Hindlimb muscle (tissue), 1 donor: ENCODE measurements at places on chromosomes 6 and 20. TPM values are rescaled to one million over a fixed set of nuclear protein-coding genes. Genes with fewer than 3 reads are reported as not detected.
A peak's percentile ranks its signal among the peaks of the same experiment; 100 is the strongest.

- DNase-seq = no peak
These were observed 92.5 kb downstream of the ARMC2 start for GRCh38 chr6:108940741-108941140.

GRCh38 chr6:105178110-105178509 lies 1.7 kb downstream of the POPDC3 start:
- DNase-seq = no peak

DNA sequence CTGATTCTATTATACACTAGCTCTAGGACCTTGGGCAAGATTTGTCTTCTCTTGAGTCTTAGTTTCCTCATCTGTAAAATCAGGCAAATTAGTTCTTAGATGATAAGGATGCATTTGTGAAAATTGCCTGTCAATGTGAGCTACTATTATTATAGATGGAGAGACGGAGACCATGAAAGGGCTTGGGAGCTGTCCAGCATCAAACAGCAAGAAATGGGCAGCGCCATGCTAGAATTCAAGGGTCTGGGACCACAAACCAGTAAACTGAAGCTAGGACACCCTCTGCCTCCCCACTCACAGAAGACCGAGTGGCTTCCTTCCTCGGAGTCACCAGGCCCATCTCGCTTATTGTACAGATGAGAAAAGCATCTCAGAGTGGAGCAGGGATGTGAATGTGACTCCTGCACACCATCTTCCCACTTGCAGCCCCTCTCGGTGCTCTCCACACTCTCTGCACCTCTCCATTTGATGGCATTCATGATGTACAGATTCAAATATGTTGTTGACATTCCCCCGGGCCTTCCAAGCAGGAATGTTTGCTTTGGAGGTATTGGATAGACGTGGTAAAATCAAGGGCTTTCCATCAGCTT lies 24.1 kb upstream of the BPIFA3 start:
- peak; percentile 15 for DNase-seq

- DNase-seq = no peak
These were observed 129.0 kb upstream of the JARID2 start for GRCh38 chr6:15116889-15117288.

- DNase-seq = peak; percentile 6
These were observed 196.1 kb upstream of the RUNX2 start for GRCh38 chr6:45132059-45132458.

DNA sequence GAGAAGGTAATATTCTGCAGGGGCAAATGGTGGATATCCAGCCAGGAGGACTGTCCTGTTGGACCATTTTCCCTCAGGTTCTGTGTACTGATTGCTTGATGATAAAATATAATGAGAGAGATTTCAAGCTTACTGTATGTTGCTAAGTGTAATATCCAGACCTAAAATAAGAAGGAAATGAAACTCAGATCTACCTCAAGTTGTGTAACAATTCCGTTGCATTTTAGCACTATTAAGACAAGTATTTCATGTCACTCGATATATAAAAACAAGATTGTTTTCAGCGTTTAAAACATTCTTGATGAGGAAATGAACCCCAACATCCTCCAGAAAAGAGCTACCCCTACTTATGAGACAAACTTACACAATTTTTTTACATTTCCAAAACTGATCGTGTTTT lies 57.2 kb downstream of the RGS17 start:
- DNase-seq = no peak

GRCh38 chr6:155770313-155770712 lies 314.7 kb upstream of the NOX3 start:
- no peak for DNase-seq

- no peak for DNase-seq
These were observed 388.4 kb downstream of the BTBD3 start for GRCh38 chr20:12306107-12306506.

Gene HLA-DPA1
- 34.8 TPM for polyA plus RNA-seq

Gene BCAS1
- polyA plus RNA-seq = 8.2 TPM

Gene POU3F2
- polyA plus RNA-seq = 0.05 TPM

Gene LY6G6D
- polyA plus RNA-seq = not detected

Gene NMBR
- 0.14 TPM for polyA plus RNA-seq

Gene GNRH2
- 0.35 TPM for polyA plus RNA-seq

Gene HLA-DMB
- 11.5 TPM for polyA plus RNA-seq
